Hippocampal formation (tissue), 2 donors: ENCODE measurements at places on chromosomes 11 and 22.

DNA sequence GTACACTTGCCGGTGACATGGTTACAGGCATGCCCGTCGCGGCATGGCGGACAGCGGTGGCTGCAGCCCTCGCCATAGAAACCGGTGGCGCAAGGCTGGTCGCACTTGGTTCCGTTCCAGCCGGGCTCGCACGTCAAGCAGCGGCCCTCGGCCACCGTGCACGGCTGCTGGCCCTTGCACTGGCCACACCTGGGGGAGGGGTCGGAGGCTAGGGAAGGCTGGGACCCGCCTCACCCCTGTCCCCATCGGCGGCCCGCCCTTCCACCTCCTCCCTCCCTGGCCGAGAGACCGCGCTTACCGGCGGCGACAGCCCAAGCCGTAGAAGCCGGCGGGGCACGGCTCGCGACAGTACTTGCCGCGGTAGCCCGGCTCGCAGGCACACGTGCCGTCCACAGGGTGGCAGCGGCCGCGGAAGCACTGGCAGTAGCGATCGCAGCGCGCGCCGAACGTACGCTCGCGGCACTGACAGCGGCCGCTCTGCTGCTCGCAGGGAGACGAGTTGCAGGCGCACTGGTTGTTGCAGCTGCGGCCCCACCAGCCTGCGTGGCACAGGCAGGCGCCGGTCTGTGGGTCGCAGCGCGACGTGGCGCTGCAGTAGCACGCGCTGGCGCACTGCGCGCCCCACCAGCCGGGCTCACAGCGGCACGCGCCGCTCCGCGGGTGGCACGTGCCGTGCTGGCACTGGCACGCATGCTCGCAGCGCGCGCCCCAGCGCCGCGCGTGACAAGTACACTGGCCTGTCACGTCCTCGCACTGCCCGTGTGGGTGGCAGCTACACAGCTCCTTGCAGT is 6.7 kb downstream of the SCARF2 start:
- no peak for DNase-seq

- no peak for DNase-seq
These were observed 18.9 kb downstream of the TPST2 start for GRCh38 chr22:26570864-26571525.

GRCh38 chr11:47411884-47412746 is 3.7 kb downstream of the SLC39A13 start:
- DNase-seq = no peak

DNA sequence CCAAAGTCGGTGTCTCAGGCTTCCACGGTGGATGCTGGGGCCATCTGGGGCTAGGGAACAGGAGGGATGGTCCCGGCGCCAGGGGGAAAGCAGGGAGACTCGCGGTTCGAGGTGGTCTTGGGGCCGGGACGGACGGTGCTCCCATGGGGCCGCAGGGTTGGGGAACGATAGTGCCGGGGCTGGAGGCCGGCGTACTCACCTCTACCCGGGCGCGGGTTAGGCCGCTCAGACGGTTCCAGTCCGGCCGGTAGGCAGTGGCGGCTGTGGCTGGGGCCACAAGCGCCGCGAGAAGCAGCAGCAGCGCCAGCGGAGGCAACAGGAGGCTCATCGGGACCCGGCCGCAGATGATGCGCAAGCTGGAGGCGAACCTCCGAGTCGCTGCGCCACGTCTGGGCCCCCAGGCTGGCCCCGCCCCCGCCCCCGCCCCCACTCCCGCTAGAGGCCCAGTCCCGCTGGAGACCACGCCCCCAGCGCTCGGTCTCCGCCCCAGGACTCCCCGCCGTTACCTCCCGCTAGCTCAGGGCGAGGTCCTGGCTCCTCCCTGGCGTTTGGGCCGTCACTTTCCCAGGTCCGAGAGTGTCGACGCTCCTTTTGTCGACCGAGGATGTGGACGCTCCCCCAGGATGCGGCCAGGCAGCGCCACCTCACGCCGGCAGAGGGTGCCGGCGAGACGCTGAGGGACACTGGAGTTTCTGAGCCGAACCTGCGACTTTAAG is at the start of gene SELENOM:
TSS of gene SELENOM (minus strand) at position 391 of the 716 bp plus-strand sequence. CDS start at position 328, 63 bp downstream.
- DNase-seq = peak; percentile 91

DNA sequence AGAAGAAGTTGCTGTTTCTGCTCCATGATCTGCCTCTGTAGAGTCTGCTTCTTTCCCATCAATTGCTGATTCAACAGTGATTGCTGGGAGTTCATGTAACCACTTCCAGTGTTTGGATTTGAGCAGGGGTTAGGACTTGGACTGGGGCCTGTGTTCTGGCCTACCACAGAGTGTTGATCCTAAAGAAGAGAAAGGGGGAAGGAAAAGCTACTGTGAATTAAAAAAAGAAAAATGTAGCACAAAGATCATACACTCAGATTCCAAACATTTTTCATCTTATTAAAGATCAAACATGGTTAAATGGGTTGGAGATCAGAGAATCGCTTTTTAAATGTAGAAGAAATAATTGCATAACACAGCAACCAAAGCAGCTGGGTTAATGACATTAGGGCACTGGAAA is 67.6 kb upstream of the MTMR2 start:
- DNase-seq = no peak

GRCh38 chr11:64524158-64524527 is 66.9 kb upstream of the SLC22A12 start:
- no peak for DNase-seq

DNA sequence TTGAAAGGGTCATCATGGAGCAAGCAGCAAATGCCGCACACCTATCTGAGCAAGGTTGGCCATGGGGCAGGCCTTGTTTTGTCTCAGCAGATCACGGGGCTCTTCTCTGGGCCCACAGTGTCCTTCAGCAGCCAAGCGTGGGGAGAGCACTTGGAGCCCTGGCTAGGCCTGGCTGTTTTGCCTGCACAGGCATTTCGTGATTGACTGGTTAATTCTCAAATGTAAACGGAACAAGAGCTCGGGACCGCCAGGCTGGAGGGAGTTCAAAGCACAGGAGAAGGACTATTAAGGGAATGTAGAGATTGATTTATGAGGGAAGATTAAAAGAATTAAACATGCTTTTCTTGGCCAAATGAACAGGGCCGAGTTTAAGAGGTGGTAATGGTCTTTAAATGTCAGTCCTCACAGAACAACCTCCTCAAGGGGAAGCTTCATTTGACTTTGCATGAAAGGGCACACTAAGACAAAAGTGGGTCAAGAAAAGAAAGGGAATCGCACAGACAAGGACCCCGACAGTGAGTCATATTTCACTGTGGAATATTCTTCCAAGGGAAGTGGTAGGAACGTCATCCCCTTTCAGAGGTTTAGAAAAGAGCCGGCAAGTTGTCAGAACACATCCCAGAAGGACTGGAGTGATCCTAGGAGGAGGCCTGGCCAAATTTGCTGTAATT is 20.7 kb downstream of the SPON1 start:
- DNase-seq = no peak

GRCh38 chr11:2348986-2349385 is 28.1 kb upstream of the CD81 start:
- DNase-seq = no peak

DNA sequence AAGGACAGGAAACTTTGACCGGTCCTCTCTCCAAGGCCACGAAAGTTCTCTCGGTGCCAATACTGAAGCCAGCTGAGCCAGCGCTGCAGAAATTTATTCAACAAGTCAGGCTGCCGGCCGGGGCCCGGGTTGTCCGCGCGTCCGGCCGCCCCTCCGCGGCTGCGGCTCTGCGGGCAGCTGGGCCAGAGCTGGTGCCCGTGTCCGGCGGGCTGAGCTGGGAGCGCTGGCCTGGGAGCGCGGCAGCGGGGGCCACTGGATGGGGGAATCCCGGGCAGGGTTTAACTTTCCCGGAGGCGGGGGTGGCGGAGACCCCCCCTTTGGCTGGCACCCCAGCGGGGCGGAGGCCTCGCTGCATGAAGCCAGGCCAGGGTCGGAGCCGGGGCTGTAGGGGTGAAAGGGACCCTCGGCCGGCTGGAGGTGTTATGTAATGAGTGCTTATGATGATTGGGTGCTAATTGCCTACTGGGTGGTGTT is 12.3 kb upstream of the CACNA1I start:
- no peak for DNase-seq

GRCh38 chr11:57597916-57598830 is 688 bp downstream of the SERPING1 start:
- DNase-seq = peak; percentile 14

GRCh38 chr11:132531921-132532320 is 1000.4 kb downstream of the OPCML start:
- DNase-seq = no peak

DNA sequence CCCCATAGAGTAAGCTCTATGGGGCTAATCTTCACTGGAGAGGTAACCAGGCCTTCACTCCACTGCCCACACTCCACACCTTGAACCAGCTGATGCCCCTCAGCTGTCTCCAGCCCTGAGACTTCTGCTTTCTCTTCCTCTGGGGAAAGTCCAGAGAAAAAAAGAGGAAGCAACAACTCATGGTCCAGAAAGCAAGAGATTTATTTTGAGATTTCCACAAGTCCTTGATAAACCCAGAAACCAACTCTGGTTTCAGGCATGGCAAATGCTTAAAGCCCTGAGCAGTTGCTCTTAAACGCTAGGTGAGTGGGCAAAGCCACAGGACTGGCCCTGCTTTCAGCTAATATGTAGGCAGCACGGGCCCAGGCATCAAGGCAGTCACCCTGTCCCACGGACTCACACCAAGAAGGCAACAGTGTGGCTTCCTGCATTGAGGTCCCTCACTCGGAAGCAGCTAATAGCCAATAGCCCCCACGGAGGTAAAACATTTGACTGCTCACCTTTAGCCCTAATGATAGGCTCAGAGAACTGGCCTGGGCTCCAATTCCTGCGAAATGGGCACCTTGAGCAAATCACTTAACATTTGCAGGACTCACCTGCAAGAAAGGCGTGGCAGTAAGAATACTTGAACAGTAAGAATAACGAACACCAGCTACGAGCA is 4.3 kb downstream of the CYB561A3 start:
- no peak for DNase-seq

DNA sequence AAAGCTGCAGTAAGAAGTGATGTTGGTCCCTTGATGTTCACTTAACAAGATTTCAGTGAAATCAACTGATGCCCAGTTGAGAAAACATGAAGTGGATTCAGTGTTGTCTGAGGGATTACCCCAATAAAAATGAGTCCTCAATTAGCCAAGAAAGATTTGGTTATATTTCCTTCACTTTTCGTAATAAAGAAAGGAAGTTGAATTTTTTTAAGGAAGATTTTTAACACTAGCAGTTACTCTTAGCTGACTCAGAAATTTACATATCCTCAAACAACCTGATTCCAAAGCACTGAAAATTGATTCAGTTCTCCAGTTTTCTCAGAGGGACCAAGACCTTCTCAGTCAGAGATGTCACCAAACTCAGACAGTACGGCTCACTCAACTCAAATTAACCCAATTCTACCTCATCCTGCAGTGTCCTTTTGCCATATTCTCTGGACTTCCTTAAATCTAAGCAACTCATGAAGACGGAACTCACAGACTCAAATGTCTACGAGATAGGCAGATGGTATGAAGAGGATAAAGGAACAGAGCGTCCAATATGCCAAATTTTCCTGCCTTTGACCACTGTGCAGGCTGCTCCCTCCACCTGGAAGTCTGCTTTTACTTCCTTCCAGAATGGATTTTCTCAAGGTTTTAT is 22.8 kb downstream of the SLC5A4 start:
- no peak for DNase-seq

GRCh38 chr11:117750357-117750756 is 46.7 kb downstream of the DSCAML1 start:
- no peak for DNase-seq

DNA sequence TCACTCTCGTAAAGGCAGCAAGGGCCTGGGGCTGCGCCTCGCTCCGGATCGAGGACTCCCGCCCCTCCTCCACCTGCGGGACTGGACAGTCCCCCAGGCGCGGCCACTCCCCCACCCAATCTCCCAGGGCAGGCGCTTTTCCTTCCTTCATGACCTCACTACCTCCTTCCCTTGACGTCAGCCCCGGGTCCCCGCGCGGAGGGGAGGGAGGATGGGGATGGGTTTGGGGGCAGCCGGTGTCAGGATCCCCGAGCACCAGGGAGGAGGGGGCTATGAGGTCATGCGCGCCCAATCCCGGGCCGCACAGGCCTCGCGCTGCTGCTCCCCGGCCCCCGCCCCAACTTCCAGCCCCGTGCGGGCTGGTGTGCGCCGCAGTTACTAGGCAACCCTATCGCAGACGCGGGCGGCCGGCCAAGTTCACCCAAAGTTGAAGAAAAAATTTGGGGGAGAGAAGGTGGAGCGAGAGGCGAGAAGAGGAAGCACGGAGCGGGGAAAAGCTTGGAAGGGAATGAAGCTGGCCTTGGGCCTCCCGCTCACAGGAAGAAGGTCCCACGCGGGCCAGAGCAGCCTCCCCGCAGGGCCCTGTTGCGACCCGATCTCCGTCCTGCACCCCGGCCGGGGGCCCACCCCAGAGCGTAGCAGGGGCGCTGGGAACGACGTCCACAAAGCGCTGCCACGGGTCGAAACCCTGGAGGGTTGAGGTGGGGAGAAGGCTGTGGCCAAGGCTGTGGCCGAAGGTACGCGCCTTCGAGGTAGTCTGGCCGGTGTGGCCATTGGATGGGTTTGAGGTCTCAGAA is 8.3 kb downstream of the WT1 start:
- DNase-seq = no peak

DNA sequence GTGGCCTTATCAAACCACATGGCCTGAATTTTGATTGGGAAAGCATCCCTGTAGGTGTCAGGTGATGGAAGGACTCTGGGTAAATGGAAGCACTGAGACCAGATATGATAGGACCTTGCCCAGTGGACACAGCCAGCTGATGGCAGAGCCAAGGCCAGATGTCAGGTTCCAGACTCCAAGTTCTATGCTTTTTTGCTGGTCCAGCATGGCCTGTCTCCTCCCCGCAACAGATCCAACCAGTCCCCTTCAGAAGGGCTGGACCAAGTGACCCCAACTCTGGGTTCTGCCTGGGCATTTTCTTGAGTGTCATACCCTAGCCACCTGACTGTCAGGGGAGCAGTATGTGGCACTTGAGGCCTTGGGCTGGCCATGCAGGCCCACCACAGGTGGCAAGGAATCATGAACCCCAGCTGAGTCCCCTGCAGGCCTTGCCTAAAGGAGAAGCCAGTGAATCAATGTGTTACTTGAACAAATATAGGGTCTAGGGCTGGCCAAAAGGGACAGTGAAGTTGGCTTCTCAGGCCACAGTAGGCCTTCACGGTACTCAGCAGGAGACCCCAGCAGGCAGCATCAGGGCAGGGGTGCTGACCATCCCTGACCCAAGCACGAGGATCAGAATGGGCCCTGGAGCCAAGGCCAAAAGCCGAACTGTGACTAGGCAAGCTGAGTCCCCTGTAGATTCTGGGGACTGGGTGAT is 27.1 kb downstream of the KCNQ1OT1 start:
- no peak for DNase-seq

DNA sequence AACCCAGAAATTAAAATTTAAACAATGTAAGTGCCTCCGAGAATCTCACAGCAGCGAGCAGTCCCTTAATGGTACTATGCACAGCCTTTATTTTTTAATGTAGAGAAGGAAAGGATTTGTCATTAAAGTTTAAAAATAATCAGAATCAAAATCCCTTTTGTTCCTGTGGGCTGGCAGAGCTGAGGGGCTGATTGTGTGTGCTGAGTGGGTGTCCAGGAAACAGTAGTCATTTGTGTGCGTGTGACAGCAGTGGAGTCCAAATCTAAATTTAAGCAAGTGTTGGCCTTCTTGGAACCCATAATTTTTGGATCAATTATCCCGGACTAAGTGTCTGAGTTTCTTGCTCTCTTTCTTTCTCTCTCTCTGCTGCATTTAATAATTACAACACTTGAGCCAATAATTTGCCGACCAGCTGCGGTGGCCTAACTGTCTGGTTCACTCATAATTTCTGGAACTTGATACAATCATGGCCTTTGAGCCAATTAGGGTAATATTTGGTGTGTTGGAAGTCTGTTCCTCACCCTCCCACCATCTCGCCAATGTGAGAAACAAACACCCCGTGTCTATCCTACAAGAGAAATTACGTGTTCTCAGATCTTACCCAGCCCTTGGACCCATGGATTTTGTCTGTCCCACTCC is 528.0 kb downstream of the SOX6 start:
- DNase-seq = peak; percentile 33
